NCI-H1092 (cell line): ENCODE measurements at places on chromosomes 12 and 14.

GRCh38 chr14:70655110-70655826 is 13.6 kb downstream of the TTC9 start:
- no peak for DNase-seq

GRCh38 chr12:132847363-132848356 is 19.0 kb upstream of the GOLGA3 start:
- no peak for DNase-seq

GRCh38 chr12:115872212-115872611 is 405.3 kb downstream of the MED13L start:
- DNase-seq: no peak

DNA sequence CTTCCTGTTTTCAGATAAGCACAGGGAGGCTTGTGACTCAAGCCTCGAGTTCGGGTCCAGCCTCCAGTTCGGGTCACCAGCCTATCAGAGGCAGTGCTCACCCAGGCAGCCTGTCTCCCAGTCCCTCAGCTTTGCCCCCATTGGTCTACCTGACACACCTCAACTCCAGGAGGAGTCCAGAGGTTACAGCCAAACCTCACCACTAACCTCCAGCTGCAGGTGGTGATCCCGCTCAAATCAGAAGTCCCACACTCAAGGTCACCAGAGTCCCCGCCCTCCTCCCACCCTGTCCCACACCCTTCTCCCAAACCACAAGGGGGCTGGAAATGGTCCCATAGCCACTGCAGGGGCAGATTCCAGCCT is 42.1 kb downstream of the KDM2B start:
- no peak for DNase-seq

GRCh38 chr14:35378425-35379233 is 25.9 kb downstream of the NFKBIA start:
- no peak for DNase-seq

DNA sequence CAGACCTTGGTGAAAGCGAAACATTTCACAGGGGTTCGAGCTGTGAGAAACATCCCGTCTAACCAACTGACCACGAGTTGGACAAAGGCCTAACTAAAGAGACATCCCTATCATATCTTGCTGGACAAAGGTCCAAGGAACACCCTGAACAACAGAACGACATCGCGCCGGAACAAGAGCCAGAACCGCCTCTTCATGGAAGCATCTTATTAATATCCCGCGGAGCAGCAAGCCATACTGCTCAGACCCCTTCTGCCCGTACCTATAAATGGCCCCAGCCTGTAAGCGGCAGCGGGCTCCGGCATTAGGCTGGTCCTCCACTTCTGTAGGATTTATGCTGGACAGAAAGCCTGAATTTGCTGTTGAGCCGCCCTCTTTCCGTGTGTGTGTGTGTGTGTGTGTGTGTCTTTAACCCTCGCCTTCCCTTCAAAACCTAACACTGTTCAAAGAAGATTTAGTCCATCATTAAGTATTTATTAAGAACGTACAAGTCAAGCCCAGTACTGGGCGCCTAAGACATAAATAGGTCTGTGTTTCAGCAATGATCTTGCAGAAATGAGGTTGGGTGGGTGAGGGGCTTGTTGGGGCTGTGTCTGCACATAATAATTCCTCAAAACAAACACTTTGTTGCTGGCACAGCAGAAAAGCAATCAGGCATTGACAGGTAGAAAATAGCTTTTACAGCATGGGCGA is 1.9 kb downstream of the SLC6A15 start:
- no peak for DNase-seq

- no peak for DNase-seq
Measured at GRCh38 chr12:130354407-130354806, 16.7 kb downstream of the PIWIL1 start.

- DNase-seq: no peak
Measured at GRCh38 chr14:77910506-77910905, 110.6 kb downstream of the ADCK1 start.

GRCh38 chr14:100155049-100155621 is 4.3 kb downstream of the DEGS2 start:
- no peak for DNase-seq

GRCh38 chr12:46787496-46788055 is 38.2 kb downstream of the SLC38A4 start:
- DNase-seq: no peak

DNA sequence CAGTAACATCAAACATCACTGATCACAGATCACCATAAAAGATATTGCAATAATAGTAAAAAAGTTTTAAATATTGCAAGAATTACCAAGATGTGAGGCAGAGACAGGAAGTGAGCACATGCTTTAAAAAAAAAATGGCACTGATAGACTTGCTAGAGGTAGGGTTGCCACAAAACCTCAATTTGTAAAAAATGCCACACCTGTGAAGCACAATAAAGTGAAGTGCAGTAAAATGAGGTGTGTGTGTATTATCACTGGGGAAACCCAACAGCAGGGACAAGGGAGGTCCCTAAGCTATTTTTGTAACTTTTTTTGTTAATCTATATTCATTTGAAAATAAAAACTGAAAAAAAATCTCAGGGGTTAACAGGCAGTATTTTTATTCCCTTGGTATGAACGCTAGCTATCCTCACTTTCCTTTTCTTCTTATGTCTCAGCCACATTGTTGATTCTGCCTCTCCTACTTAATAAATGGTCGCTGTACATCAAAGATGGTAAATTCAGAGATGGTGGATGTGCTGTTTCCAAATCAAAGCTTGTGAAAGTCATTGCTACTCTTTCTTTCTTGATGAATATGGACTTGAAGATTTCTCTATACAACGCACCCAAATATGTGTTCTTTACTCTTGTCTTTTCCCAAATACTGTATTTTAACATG is 14.0 kb upstream of the KLRD1 start:
- DNase-seq: no peak

GRCh38 chr12:50923361-50924130 is 28.8 kb upstream of the HIGD1C start:
- DNase-seq: no peak

DNA sequence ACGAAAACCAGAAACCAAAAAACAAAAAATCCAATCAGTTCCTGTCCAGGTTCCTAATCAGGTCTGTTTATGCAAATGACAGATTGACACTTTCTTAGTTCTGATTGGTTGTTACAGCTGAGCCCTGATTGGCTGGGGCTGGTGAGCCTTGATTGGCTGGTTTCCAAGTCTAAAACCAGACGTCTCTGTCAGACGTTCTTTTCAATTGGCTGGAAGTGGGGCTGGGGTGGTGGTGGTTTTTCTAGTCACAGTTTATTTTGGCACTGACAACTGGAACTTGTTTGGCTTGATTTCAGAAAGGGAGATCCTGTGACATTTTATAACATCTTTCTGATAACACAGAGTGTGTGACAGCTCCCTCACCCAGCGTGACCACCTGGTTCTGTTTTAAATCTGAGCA is 36.1 kb upstream of the PRICKLE1 start:
- DNase-seq: no peak

- no peak for DNase-seq
Measured at GRCh38 chr14:76152333-76152681, 585 bp downstream of the GPATCH2L start.

GRCh38 chr12:69688021-69688420 is 11.1 kb downstream of the BEST3 start:
- DNase-seq: no peak

DNA sequence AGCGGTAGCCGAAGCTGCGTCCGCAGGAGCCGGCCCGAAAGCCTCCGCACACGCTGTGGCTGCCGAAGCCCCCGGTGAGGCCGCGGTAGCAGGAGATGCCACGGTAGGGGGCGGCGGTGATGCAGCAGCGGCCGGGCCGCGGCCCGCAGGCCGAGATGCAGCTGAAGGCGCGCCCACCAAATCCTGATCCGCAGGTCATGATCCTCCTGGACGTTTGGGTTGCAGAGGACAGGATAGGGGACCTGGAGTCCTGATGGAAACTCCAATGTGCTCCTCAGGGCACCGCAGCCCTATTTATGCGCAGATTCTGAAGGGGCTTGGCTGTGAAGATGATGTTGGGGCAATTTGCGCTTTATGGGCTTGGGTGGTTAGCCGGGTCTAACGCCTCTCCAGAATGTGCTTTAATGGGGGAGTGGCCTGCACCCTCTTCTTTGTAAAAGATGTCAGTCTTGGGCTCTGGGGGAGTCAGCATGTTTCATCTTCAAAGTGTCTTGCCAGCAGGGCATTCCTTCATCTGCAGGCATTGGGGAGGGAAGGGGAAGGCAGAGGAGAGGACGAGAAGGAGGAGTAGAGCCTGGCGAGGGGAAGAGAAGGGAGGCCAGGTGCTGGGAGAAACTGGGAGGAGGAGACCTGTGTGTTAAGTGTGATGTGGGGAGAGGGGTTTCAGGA is at the start of gene KRT81:
KRT81 (minus strand) TSS at position 268 of the 669 bp plus-strand sequence; CDS start at position 199, 69 bp downstream.
- DNase-seq: no peak

GRCh38 chr14:98014851-98015615 is 1217.9 kb downstream of the VRK1 start:
- DNase-seq: no peak

GRCh38 chr14:74519316-74520074 is 25.9 kb downstream of the ISCA2 start:
- DNase-seq: no peak

DNA sequence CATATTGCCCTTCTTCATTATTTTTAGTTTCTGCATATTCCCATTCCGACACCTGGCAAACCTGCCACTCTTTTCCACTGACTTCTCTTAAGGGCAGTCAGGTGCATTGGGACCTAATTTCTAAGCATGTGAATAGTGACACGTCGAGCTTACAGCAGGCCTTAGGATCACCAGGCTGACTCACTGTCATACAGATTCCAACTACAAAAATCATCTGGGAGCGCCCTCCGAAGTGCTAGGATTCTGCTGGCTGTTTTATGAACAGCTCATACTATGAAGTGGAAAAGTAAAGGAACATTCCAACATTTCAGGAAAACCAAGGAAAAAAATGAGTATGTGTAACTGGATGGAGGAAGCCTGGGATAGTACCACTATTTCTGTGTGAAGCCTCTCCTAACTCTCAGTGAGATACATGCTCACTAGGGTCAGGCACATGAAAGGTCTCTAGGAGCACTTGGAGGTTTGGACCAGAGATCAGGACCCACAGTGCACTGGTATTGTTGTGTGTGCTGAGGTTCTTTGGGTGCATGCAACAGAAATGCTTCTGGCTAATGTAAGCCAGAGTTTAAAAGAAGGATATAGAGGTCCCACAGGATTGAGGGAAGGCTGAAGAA is 257.4 kb downstream of the ZFP36L1 start:
- no peak for DNase-seq

DNA sequence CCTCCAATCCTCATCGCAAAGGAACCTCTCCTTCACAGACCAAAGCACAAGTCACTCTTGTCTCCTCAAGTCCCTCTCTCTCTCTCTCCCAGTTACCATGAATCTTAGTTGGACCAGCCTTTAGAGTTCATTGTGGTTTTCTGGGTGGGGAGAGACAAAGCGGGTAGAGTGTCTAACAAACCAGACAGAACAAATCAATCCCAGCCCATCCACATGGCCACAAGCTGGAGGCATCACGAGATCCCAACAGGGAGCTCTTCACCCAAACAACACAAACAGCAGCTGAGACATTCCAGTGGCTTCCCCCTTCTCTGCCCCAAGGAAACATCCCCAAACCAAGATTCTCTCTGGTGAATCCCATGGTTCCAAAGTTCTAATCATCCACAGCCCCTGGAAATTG is 22.4 kb downstream of the ACTN1 start:
- no peak for DNase-seq

DNA sequence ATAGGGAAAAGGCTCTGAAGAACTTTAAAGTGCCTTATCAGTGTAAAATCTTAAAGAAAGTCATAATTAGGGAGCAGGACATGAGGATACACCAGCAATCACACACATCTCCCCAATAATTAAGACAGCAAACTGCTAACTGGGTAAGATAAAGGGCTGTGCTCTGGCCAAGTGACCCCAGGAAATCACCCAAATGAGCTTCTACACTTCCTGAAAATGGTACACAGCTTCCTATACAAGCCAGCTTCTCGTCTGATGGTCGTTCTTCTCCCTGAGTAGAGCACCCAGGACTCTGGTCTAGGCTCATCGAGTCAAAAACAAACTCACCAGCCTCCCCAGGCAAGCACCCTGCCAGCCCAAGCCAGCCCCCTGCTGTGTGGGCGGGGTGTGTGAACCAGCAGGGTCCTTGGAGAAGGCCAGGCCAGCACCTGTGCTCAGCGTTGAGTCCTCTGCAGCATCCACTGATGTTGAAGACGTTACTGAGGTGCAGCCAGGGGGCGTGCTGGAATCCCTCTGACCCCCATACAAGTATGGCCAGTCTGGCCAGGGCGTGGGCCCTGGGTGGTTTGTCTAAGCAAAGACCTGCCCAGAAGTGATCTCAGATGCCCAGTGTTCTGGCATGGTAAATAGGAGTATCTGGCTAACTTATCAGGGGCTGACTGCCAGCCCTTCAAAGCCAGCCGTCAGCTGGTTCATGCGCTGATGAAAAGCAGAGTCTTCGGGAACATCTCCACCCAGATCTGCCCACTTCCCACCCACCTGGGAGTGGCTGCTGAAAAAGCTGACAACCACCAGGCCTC is 41.4 kb downstream of the ACTN1 start:
- DNase-seq: no peak

- DNase-seq: no peak
Measured at GRCh38 chr12:94571556-94571955, 78.8 kb downstream of the TMCC3 start.
